ENCODE measurements at places on chromosomes 12 and 14.

DNA sequence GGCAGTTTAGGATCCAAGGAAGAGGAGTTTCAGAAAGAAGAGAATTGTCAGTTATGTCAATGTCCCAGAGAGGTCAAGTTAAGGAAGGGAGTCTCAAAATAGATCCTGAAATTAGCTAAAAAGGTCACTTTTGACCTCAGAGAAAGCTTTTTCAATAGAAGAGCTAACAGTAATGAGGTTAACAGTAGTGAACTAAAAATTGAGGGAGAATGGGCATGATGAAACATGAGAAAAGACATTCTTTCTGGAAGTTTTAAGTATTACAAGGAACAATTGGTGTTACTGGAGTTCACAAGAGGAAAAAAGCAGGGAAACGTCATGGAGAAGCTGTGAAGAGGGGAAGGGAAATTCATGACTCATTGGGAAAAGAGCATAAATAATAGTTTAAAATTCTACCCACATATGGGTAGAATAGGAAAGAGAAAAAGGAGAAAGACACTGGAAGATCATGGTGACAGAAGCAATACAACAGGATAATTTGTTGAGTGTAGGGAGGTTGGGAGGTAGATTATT is 381.2 kb upstream of the FAR2 start:
- DNase-seq: no peak

DNA sequence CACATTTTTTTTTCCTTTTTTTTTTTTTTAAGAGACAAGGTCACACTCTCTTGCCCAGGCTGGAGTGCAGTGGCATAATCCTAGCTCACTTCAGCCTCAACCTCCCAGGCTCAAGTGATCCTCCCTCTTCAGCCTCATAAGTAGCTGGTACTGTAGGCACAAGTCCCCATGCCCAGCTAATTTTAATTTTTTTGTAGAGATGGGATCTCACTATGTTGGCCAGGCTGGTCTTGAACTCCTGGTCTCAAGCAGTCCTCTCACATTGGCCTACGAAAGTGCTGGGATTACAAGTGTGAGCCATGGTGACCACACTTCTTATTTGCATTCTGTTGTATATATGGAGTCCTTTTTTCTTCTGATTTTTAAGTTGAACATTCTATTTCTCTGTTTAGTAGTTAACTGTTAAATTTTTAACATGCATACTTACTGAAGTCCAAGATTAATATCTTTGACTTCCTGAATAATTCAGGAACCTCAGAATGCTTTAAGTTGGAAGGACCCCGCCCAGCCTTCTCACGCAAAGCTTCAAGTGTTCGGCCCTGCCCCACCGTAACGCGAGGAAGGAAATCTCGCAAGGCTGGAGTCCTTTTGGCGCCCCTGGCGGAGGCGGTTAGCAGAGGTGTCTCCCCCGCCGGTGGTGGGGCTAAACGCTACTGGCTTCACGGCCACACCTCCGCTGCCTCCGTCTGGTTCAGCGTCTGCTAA is 21.6 kb downstream of the SPATS2 start:
- no peak for DNase-seq

DNA sequence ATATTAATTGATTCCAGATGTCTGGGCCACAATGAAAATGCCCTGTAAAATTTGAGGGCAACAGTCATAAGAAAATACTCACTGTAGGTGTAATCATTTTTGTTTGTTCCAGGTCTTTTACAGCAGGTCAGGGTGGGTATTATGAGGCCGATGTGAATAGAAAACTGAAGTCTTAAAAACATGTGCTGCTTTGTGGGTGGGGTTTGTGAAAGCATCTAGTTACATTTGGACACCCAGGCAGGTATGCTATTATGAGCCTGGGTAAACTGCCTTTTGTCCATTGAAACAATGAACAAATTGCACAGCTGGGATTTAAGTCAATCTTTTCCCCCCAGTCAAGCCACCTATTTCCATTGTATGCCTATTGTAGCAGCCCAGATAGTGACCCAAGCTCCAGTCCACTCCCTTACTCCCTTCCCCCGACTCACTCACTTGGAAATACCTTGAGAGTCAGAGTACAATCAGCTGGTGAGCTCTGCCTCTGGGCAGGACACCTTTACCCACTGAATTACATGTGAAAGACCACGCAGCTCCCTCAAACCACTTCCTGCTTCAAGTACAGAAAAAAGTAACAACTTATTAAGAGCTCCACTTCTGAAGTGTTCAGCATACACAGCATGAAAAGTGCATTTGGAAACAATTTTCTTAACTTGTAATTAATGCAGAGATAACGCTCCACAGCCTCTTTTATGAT is 1.8 kb downstream of the IGF1 start:
- DNase-seq: no peak

GRCh38 chr14:88210426-88210825 is 112.6 kb downstream of the KCNK10 start:
- no peak for DNase-seq

GRCh38 chr12:131833288-131833895 is 5.2 kb downstream of the MMP17 start:
- DNase-seq: no peak

DNA sequence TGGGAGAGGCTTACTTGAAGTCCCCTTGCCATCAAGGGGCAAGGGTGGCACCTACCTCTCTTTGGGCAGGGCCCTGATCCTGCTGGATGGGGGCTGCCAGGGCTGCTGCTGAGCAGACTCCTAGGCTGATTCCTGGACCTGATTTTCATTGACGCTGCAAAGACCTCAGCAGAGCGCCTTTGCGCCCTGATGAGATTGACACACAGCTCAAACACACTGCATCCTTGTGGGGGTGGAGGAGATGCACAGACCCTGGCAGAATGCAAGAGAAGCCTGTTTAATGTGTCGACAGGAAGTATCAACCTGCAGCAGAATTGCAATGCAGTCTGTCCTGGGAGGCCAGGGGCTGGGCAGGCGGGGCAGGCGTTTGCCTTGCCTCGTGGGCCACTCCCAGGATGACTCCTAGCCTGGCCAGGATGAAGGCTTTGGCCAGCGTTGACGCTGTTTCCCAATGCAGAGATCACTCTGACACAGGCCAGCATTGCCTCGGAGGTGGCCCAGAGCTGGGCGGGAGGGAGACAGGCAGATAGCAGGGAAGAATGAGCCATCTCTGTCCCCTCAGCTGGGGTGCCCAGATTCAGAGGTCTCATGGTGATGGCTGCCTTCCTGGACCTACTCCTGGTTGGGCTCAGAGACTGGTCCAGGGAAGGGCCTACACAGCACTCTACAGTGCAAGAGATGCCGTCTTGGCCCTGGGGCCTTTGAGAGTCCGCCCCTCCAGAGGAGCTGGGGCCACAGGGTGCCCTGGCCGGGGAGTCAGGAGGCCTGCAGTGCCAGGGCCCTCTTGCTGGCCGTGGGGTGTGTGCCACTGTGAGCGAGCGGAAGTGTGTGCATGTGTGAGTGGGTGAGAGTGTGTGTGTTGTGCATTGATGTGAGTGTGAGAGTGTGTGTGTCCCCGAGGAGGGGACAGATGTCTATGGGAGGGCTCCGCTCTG is 108.3 kb downstream of the KIF26A start:
- DNase-seq: no peak

All from NCI-H187 (cell line).